ENCODE measurements at places on chromosomes 3 and 15. TPM values are rescaled to one million over a fixed set of nuclear protein-coding genes. Genes with fewer than 3 reads are reported as not detected.

HRG gene
- not detected for total RNA-seq

CCDC33 gene
- 1.5 TPM for total RNA-seq

DNAH1 gene
- total RNA-seq, result 8.1 TPM

FAM107A gene
- not detected for total RNA-seq

SNX22 gene
- total RNA-seq, result 1.9 TPM

SLC15A2 gene
- 0.08 TPM for total RNA-seq

CLSTN2 gene
- total RNA-seq, result not detected

SLC22A13 gene
- total RNA-seq, result 0.26 TPM

GRAMD1C gene
- 5.2 TPM for total RNA-seq

MAGEF1 gene
- total RNA-seq, result 43.6 TPM

ALDH1A2 gene
- total RNA-seq, result not detected

DPPA4 gene
- not detected for total RNA-seq

PRSS50 gene
- total RNA-seq, result not detected

IQCF5 gene
- total RNA-seq, result not detected

CPNE4 gene
- not detected for total RNA-seq

ZNF385D gene
- 1.9 TPM for total RNA-seq

PLSCR5 gene
- not detected for total RNA-seq

TRPC1 gene
- total RNA-seq, result 5.9 TPM

SETMAR gene
- total RNA-seq, result 12.1 TPM

EPHB3 gene
- 6.7 TPM for total RNA-seq

CHRNA7 gene
- 0.30 TPM for total RNA-seq

CD200 gene
- 0.91 TPM for total RNA-seq

STXBP5L gene
- total RNA-seq, result 0.04 TPM

GP9 gene
- total RNA-seq, result not detected

RETNLB gene
- not detected for total RNA-seq

NANOGP8 gene
- 0.64 TPM for total RNA-seq

SPATA12 gene
- not detected for total RNA-seq

LRRC3B gene
- total RNA-seq, result not detected

NR2E3 gene
- 0.19 TPM for total RNA-seq

IMPG2 gene
- 0.05 TPM for total RNA-seq

SAXO2 gene
- total RNA-seq, result not detected

PEX5L gene
- 0.48 TPM for total RNA-seq

WDR93 gene
- total RNA-seq, result not detected

HDC gene
- not detected for total RNA-seq

TGM5 gene
- total RNA-seq, result 0.66 TPM

MORC1 gene
- not detected for total RNA-seq

TNFAIP8L3 gene
- total RNA-seq, result not detected

PIGZ gene
- 0.29 TPM for total RNA-seq

FGD5 gene
- total RNA-seq, result not detected

ZNF860 gene
- 3.6 TPM for total RNA-seq

Measured in A375 (cell line).